Hypothalamus (tissue), 51 donors: ENCODE measurements at places on chromosomes 11 and 22.

DNA sequence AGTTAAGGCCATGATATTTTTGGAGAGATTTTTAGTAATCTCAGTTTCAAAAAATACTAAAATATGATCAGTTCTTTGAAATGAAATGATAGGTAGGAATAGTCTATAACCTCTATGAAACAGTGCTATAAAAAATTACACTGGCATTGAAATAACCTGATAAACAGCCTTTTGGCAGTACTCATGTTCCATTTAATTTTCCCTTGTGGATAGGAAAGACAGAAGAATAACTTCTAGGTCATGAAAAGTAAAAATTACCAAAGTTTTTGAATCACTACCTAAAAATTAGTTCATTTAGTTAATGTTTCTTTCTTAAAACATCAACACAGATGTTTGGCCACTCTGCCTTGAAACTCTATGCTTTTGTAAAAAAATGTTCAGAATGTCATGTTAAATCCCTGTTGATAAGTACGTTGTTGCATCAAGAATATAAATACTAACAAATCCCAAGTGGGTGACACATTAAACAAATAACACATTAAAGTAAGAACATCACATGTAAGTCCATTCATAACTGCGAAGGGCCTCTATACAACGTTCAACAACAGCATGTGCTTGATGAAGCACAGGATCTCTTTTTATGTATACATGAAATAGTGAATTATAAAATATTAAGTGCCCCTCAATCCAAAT lies 290.2 kb downstream of the SWAP70 start:
- DNase-seq: no peak

GRCh38 chr22:28381429-28382167 lies 298.0 kb downstream of the TTC28 start:
- no peak for DNase-seq

DNA sequence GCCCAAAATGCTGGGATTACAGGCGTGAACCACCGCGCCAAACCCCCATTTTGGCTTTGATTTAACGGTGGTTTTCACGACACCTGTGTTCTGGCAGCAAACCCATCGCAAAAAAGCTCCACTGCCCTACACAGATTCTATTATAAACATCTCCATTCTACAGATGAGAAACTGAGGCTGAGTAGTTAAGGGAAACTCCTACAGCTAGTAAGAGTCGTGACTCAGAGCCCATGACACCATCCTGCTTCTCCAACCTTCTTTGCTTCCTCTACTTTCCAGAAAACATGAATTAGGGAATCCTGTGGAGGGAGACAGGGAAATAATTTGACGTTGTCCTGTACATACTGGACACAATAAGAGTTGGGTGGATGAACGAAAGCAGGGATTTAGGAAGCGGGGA lies 429 bp upstream of the SNX15 start:
- DNase-seq: no peak

DNA sequence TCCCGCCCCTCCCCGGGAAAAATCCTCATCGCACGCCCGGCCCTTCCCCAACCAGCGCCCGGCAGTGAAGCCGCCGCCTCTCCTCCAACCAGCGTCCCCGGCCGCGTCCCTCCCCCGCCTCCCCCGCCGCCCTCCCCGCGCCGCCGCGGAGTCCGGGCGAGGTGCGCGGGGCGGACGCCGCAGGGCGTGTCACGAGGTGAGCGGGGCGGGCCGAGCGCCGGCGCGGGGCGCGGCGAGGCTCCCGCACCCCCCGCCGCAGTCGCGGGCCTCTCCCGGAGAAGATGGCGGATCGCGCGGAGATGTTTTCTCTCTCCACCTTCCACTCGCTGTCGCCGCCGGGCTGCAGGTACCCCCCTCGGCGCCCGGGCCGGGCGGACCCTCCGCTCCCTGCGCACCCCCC lies at the start of gene MAPK8IP2:
TSS of gene MAPK8IP2 (plus strand) at position 256 of the 400 bp plus-strand sequence. CDS start at position 282, 26 bp downstream.
- no peak for DNase-seq

DNA sequence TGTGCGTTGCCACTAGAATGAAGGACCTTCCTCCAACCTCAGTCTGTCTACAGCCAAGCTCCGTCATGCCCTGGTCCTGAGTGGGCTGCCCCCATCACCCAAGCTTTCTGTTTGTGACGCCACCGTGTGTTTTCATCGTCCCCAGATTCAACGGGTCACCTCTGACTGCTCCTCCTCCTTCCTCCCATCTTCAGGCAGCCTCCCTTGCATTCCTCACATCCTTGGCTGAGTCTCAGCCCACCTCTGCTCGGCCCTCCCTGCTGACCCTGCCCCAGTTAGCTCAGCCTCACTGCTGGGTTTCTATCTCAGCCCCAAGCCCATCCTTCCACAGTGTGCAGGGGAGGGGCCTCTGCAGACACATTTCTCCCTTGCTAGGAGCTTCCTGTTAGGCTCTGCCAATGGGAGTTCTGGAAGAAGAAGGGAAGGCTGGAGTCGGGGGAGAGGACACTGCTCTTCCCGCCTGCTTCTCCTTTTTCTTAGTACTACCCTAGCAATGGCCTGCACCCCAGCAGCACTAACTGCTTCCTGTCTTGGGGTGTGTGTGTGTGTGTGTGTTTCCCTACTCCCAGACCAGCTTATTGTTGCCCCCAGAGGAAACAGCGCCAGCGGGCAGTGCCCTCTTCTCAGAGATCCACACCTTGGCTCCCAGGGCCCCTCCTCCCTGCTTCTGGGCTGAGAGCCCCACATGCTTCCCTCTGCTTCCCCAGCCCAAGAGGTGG lies 5.2 kb downstream of the IFT27 start:
- DNase-seq: no peak
